Cardiac fibroblast (primary cell): ENCODE measurements at places on chromosomes 2 and 18.
A peak's percentile ranks its signal among the peaks of the same experiment; 100 is the strongest.

GRCh38 chr2:174333017-174333371, 1.8 kb upstream of the SP9 start:
- DNase-seq = no peak

- DNase-seq = no peak
Observed at GRCh38 chr2:120945091-120945490, 209.4 kb downstream of the GLI2 start.

DNA sequence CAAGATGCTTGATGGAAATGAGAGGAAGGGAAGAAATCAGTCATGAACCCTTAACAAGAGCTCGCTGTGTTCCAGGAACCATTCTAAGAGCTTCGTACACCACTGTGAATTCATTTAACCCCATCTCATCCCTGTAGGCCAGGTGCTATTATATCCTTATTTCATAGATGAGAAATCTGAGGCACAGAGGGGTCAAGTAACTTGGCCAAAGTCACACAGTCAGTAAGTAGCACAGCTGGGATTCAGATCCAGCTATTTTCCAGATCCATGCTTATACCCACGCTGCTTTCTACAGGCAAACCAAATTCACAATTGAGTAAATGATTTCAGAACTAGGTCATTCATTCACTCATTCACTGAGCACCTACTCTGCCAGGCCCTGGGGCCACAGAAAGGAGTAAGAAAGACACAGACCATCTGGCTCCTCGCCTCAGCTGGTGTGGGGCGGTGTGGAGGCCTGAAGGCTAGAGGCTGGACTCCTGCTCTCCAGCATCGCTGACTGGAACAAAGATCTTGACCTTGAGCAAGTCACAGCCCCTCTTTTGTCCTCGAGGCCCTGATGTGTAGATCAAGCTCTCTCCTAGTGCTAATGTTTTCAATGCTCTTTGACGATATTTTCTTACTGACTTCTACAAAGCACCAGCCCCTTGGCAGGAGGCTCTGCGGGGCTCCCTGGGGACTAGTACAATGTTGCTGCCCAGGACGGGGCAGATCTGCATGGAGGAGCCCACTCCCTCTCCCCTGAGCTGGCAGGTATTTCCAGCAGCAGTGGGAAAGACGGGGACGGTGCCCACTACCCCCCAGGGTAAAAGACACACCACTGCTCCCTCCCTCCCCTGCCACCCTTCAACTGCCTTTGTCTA, 26.5 kb downstream of the STEAP3 start:
- DNase-seq = no peak

DNA sequence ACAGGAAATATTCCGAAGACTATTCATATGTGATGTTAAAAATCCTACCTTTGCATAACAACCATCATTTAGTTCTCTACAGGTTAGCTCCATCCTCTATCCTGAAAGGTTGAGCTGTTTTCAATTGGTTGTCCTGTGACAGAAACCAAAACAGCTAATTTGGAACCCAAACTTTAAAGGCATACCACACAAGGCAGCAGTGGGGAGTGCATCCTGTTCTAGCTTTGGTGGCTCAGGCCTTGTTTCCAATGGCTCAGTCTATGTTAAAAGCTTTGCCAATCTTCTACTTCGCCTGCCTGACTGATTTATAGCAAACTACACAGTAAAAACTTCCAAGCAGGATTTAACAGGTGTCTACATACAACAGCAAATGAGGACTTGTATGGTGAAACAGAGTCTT, 3.2 kb downstream of the CD226 start:
- no peak for DNase-seq

GRCh38 chr18:71079606-71080005, 790.8 kb downstream of the SOCS6 start:
- DNase-seq = no peak

GRCh38 chr2:176104316-176105077, 2.6 kb upstream of the HOXD11 start:
- no peak for DNase-seq

DNA sequence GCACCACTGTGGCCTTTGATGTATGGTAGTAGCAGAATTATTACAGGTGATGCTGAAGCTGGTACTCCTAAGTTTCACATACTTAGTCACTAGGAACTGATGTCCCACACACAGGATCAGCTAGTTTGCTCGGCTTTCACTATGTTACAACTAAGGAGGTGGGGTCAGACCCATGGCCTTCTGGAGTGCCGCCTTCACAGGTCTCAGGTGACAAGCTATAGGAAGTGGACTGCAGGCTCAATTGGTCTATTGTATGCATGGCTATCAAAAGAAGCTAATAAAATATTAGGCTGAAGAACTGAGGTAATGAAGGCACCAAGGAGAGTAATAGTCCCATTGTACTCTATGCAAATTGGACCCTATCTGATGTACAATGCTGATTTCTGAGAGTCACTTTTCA, 170.6 kb downstream of the DLGAP1 start:
- no peak for DNase-seq

GRCh38 chr2:220226076-220226475, 598.6 kb downstream of the SLC4A3 start:
- DNase-seq = no peak

GRCh38 chr2:220076734-220077133, 449.3 kb downstream of the SLC4A3 start:
- peak; percentile 69 for DNase-seq

- no peak for DNase-seq
Observed at GRCh38 chr18:31490387-31490786, 7.6 kb upstream of the DSG2 start.

DNA sequence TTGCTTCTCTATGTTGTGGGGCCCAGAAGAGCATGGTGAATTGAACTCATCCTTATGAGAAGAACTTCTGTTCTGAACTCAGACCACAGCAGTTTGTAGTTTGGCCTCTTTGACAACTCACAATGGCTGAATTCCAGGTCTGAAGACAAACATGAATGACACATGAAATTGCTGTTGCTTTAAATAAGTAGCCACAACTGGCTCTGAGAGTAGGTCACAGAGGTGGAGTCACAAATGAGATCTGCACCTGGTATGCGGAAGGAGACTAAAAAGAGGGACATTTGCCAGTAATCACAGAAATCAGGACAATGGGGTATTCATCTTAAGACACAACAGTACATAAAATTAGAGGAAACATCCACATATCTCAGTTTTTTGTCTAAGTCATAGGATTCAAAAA, 290.3 kb upstream of the MMADHC start:
- DNase-seq = no peak

DNA sequence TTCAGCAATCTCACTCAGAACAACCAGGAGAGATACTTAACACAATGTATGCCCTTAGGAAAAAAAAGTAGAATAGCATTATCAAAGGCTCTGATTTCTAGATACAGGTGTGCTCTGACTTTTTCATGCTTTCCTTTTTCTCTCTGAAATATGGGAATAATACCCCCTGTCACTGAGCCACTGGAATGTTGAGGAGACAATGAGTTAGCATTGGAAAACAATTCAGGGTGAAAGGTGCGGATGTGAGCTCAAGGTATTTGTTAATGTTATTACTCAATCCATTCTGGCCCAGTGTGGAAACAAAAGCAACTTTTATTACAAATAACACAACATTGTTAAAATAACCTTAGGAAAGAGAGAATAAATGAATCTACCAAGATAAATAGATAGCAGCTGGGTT, 228.0 kb downstream of the IKZF2 start:
- DNase-seq = no peak

- DNase-seq = peak; percentile 78
Observed at GRCh38 chr2:96145036-96145847, at the start of gene DUSP2. TSS of gene DUSP2 (minus strand) at chr2:96145440. CDS start at chr2:96145354, 86 bp downstream.

- DNase-seq = peak; percentile 95
Observed at GRCh38 chr2:28665041-28665704, 86.5 kb upstream of the PPP1CB start.

DNA sequence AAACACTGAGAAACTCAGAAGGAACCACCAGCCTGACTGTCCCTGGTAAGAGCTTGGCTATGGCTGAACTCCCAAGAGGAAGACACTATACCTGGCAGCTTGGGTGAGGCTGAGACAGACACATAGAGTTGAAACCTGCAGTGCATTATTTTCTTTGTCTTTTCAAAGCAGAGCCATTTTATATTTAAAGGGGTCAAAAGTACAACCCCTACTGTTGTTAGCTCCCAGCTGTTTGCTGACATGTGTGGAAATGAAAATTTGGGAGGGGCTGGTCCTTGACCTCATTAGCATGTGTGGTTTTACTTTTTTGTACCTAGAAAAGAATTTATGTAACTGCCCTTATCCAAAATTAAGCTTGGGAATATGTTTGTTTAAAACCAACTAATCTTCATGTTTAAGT, 309.0 kb downstream of the RPRM start:
- DNase-seq = no peak
